ENCODE measurements at places on chromosomes 7 and 10.

DNA sequence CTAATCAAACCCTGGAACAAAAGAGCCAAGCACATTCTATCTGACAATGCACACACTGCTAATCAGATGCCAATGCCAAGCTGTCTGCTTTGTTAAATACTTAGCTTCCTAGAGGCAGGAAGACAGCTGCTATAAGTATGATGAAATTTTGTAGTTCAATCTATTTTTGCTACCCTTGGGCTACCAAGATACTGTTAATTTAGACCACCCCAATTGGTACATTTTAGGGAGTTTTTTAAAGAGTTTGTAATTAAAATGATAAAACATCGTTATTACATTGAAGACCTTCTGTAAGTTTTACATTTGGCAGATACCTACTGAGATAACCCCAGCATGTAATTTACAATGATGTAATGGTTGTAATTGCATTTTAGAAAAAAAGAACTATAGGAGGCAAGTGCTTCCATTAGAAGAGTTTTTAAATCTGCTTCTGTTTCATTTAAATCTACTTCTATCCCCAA is 268.5 kb downstream of the ADK start:
- DNase-seq: peak; percentile 68

DNA sequence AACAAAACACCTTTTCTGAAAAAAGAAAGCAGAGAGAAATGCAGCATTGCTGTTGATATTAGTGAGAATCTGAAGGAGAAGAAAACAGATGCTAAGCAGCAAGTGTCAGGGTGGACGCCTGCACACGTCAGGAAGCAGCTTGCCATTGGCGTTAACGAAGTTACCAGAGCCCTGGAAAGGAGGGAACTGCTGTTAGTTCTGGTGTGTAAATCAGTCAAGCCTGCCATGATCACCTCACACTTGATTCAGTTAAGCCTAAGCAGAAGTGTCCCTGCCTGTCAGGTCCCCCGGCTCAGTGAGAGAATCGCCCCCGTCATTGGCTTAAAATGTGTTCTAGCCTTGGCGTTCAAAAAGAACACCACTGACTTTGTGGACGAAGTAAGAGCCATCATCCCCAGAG is 6.4 kb downstream of the RPP38 start:
- DNase-seq: no peak

- DNase-seq: no peak
Measured at GRCh38 chr10:76333326-76333725, 901.9 kb downstream of the LRMDA start.

- DNase-seq: no peak
Measured at GRCh38 chr10:17344206-17344605, 110.2 kb downstream of the ST8SIA6 start.

DNA sequence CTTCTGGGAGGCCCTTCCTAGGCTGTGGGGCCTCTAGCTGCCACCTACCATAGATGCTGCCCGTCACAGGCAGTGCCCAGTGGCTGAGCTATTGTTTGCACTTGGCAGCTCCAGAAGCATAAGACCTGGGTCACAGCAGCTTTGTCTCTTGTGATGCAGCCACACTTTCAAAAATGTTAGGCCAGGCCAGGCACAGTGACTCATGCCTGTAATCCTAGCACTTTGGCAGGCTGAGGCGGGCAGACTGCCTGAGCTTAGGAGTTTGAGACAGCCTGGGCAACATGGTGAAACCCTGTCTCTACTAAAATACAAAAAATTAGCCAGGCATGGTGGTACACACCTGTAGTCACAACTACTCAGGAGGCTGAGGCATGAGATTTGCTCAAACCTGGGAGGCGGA is 9.5 kb upstream of the KAZALD1 start:
- DNase-seq: no peak

DNA sequence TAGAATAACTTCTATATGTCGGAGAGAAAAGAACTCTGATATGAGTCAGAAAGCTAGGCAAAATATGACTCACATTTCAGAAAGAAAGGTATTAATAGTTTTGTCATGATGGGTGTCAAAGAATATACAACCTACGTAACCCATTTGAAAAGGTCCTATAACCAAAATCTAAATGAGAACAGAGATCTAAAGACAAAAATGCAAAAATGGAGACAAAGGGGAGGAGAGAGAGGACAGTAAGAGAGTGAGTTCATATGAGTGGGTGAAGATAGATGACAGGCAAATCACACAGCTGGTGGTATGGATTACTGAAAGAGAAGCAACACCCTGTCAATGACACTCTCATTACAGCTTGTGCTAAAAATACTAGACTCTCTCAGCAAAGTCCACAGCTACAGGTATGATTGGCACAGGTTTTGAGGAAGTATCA is 25.6 kb downstream of the ANKMY2 start:
- DNase-seq: no peak

- no peak for DNase-seq
Measured at GRCh38 chr10:113177936-113178335, 227.9 kb downstream of the TCF7L2 start.

DNA sequence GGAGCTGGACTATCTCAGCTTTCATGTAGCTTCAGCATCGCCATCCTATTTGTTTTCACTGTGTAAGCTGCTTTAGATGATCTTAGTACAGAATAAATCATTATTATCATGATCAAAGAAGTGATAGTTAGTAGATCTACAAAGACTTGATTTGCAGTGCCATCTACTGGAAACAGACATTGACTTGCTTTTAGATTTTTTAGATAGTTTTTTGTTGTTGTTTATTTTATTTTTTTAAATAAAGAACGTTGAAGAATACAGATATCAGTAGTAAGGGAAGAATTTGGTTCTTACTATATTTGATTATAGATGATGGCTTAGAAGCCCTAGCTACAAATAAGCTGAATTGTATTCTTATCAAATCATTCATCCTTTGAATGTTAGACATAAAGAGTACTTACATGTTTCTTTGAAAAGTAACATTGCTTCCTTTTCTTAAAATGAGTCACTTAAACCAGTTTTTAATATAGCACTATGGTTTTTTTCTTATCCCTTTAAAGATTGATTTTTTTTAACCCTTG is 6.3 kb upstream of the SFMBT2 start:
- DNase-seq: peak; percentile 20

- no peak for DNase-seq
Measured at GRCh38 chr7:106952658-106953231, 87.7 kb downstream of the PIK3CG start.

- DNase-seq: no peak
Measured at GRCh38 chr10:107727767-107728317, 563.3 kb upstream of the SORCS1 start.

GRCh38 chr10:79093658-79094411 is 25.1 kb downstream of the ZMIZ1 start:
- no peak for DNase-seq

- peak; percentile 70 for DNase-seq
Measured at GRCh38 chr7:76512941-76513816, 2.8 kb downstream of the UPK3B start.
